HT1080 (cell line): ENCODE measurements at places on chromosomes 1 and 21.

- no peak for DNase-seq
These were observed 2.7 kb upstream of the MIS18A start for GRCh38 chr21:32281531-32281930.

DNA sequence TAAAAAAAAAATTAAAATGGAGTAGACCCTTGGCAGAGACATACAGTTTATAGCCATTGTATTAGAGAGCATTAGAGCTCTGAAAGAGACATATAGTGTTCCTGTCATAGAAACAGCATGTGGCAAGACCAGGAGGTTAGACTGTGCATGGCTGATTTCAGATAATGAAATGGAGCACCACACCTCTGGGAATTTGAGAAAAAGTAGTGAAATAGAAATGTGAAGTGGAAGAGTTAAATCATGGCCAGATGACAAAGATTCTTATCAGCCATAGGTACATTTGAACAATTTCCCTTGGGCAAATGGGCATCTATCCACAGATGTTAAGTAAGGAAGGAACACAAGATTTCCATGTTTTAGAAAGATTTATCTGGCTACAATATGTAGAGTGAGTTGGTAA is 1083.1 kb downstream of the PLA2G4A start:
- no peak for DNase-seq

- DNase-seq = no peak
These were observed 140.6 kb upstream of the SAMSN1 start for GRCh38 chr21:14686466-14687267.

DNA sequence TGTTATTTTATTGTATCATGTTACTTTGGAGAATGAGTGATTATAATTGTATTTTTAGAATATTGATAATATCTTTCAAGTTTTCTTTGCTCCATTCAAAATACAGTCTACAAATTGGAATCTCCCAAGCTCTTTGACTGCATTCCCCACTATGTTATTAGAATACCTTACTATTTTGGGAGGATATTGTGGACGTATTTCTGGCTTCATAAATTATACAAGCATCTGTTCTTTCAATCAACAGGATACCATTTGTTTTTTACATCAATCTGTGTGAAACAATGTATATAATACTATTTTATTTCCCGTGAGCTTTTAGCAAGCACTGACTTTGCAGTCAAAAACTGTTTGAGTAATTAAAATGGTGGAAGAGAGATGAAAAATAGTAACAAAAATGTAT is 226.5 kb downstream of the PTPRC start:
- no peak for DNase-seq

DNA sequence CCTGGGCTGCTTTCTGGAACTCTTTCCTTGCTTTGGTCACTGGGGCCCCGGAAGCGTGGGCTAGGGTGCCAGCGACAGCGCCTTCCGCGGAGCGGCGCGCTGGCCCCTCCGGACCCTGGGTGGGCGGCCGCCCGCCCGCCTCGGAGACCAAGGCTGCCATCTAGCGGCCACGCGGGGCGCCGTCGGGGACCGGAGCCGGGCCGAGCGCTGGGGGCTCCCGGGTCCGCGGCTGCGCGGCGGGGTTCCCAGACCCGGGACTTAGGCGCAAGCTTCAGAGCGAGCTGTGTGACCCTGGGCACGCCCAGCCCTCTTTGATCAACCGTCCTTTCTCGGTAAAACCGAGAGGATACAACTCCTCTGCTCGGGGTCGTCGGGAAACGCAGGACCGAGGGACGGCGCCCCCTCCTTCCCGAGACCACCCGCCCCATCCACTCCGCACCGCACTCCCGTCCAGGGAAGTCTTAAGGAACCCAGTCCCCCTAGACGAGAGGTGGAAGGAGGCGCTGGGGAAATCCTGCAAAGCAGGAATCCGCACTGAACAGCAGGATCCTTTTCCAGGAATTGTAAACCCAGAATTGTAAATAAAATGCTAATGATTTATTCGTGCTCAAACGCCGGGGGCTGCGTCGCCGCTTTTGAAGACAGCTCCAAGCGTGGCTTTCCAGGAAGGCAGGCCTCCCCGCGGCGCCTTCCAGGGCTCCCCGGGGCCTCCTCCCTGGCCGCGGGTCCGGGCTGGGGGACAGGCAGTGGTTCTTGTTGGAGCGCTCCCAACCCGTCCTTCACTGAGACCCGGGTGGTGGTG is 41.2 kb downstream of the RRAGC start:
- DNase-seq = no peak

DNA sequence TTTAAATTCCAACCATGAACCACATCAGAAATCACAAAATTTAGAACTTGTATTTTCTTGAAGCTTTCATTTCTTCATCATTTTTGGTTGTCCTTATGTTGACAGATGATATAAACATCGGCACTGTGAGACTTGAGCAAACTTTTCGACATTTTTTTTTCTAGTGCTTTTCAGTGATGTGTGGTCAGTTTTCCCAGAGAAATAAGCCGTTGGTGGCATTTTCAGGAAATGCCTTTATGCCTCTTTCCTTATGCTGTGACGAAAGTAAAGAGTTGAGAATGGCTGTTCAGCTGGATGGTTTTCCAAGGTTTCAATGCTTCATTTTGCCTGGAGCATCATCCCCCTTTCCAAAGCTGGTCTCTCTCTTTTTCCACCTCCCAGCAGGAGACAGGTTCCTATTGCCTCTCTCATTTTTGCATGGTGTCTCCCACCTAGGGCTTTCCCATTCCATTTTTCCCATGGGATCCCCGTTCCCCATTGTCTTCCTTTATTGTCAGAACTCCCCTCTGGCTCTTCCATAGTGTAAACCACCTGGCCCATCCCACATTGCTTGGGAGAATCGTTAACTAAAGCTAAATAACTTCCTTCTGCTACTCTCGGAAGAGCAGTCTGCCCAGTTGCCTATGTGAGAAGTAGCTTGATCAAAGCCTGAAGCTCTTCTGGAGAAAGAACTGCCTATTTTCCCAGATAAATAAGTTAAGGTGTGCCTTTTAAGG is 61.4 kb upstream of the DYNLT5 start:
- DNase-seq = no peak

DNA sequence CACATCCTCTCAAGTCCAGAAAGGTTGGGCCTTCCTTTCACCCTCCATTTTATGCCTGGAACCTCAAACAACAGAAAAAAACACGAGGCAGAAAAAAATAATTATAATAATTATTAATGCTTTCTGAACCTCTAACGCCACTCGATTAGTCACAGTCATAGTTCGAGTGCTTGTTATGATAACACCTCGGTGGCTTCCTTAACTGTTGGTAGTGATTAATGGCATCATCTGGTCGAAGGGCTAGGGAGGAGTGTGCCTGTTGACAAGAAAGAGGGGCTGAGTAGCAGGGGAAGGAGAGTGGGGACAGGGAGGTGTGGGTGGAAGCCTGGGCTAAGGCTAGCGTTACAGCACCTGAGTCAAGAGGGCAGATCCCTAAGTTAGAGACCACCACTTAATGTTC is 21.3 kb upstream of the IL10 start:
- no peak for DNase-seq

- no peak for DNase-seq
These were observed 646.3 kb downstream of the KIF26B start for GRCh38 chr1:245800901-245801605.

DNA sequence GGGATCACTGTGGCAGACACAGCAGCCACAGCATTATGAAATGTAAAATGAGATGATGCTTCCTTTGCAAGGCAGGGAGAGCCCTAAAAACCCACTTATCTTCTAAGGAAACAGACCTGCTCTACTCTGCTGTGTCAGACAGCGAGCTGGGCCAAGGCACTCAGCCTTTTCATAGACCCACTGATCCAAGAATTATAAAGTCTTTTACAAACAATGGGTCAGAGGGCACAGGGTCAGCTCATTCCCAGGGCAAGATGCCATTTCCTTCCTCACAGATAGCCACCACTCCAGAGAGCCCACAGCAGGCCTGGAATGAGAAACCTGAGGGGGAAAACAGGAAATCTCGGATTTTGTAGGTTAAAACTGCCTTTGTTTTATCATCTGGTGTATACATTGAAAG is 42.9 kb downstream of the CASQ2 start:
- no peak for DNase-seq

DNA sequence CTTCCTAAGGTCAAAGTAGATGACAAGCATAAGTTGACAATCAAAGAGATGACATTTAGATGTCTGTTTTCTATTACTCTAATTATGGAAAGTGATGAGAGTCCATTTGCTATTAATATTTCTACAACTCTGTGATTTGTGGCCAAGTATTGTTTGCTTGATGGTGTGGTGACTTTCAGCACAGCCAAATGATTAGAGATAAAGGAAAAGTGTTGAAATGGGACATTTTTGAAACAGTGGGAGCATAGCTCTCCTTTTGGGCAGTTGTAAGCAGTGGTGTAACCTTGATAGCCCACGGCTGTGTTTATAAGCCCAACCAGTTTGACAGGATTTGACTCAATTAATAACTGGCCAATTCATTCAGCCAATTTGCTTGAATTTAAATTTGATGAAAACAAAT is 31.6 kb downstream of the ZC3H11B start:
- DNase-seq = no peak
